ENCODE measurements at places on chromosomes 13 and 19. TPM values are rescaled to one million over a fixed set of nuclear protein-coding genes. Genes with fewer than 3 reads are reported as not detected.

LGALS4 gene
- total RNA-seq = 0.89 TPM

SYT3 gene
- total RNA-seq = 21.8 TPM

- DNase-seq = no peak
Measured at GRCh38 chr19:44725684-44726083, 22.8 kb upstream of the BCL3 start.

- no peak for DNase-seq
Measured at GRCh38 chr19:47726467-47726866, 13.2 kb downstream of the EHD2 start.

DNA sequence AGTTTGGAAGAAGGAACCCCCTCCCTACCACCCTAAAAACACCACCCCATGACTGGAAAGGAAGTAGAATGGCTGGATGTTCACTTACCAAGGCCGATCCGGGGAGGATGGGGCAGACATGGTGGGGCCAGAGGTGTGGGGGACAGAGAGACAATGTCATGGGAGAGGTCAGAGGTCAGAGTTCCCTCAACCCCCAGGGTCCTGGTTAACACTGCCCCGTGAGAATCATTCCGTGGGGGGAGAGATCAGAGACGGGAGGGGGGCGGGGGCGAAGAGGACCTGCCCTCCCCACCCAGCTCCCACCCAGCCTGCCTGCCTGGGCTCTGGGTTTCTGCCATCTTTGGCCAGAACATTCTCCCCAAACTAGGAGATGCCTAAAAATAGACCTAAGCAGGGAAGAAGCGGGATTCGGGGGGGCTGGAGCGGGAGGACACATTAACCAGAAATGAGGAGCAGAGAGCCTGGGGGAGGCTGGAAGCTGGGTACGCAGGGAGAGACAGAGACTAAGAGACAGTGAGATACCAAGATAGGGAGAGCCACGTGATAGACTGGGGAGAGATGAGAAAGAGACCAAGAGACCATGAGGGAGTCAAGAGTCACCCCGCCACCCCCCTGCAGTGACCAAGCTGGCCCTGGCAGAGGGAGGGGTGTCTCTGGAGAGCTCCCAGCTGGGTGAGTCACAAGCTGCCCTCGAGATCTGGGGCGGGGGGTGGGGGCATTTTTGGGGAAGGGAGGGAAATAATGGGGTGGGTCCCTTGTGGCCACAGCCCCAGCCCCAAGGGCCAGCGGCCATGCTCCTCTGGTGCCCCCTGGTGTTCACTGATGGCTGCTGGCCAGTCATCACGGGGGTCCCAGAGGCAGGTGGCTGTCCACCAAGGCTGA lies 6.1 kb upstream of the KANK2 start:
- no peak for DNase-seq

All from spinal cord (tissue), 10 donors.